ELR (cell line): ENCODE measurements at places on chromosomes 1 and 21.

DNA sequence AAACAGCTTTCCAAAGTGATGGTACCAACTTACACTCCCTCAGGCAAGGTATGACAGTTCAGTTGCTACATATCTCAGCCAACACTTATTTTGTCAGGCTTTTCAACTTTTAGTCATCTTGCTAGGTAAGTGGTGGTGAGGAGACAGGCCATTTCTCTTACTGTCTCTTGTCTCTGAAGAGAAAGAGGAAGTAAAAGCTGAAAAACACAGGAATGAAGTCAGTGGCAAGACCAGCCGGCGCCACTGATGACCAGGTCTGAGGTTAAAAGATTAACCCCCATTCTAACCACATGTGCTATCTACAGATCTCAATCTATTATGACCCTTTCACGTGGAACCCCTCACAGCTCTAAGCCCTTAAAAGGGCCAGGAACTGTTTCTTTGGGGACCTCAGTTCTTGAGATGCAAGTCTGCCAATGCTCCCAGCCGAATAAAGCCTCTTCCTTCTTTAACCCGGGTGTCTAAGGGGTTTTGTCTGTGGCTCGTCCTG is 4.2 kb downstream of the ADCY10 start:
- DNase-seq, result no peak

DNA sequence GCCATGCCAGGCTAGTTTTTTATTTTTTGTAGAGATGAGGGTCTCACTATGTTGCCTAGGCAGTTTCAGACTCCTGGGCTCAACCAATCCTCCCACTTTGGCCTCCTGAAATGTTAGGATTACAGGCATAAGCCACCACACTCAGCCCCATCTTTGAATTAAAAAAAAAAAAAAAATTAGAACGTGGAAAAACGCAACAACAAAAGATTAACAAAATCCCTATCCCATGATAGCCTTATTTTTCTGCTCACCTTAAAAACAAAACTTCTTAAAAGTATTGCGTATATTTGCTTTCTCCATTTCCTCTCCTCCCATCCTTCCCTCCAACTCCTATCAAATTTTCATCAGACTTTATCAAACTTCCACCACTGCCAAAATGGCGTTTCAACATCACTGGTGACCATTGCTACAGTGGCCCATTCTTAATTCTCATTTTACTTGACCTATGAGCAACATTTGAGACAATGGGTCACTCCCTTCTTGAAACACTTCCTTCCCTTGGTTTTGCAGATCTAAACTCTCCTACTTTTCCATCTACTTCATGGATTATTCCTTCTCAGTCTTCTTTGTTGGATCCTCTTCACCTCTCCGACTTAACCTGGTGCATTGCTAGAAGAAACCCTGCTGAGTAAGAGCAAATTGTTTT is 579 bp upstream of the ZNF684 start:
- peak; percentile 32 for DNase-seq

- DNase-seq, result no peak
These were observed 11.2 kb upstream of the TRIM33 start for GRCh38 chr1:114522264-114522575.

- DNase-seq, result no peak
These were observed 105.7 kb downstream of the C1orf21 start for GRCh38 chr1:184492536-184492935.

DNA sequence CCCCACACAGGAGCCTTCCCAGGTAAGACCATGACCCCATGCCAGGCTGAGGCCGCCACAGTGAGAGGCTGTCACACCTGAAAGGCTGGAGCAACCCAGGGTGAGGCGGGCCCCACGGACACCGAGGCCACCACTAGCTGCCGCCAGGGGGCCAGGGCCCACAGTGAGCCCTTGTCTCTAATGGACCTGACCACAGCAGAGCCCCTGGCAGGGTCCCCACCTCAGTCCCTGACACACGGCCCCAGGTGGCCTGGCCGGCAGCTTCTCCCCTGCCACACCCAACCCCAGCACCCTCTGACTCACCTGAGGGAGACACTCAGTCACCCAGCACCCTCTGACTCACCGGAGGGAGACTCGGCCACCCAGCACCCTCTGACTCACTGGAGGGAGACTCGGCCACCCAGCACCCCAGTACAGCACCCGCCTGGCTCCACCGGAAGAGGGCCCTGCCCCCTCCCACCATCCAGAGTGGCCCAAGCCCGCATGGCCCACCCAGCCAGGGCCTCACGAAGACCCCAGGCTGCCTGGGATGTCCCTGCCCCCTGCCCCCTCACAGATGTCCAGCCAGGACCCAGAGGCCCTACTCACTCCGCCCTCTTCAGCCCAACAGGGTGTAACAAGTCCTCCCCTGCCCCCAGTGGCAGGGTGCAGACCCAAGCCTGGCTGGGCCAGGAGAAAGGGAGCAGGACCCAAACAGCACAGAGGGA is 4.4 kb downstream of the DVL1 start:
- peak; percentile 97 for DNase-seq

GRCh38 chr21:36917471-36918158 is 48.9 kb downstream of the HLCS start:
- DNase-seq, result peak; percentile 64

DNA sequence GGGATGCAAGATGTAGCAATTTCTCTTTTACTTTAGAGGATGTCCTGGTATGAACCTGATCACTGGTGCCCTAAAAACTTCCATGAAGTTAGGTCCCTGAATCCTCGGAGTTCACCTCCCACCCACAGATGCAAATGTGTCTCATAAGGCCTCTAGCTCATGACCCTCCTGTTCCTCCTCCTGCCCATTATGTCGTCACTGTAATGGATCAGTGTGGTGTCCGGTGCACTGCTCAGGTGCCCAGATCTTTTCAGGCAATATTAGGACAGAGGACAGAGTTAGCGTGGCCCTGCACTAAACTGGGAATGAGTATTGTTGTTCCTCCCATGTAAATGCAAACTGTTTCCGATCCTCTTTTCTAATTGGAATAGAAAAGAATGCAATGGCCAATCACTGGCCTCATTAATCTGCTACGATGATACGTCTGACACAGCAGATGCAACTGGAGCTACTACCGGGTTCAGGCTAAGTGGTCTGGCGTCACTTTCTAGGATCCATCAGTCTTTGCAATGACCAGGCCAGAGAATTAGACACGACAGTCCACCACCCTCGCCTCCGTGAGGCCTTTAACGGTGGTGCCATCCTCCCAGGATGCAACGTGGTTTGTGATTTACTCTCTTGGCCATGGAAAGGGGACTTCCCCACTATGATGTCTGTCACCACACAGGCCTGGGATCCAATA is 3.4 kb upstream of the COL6A2 start:
- DNase-seq, result no peak

DNA sequence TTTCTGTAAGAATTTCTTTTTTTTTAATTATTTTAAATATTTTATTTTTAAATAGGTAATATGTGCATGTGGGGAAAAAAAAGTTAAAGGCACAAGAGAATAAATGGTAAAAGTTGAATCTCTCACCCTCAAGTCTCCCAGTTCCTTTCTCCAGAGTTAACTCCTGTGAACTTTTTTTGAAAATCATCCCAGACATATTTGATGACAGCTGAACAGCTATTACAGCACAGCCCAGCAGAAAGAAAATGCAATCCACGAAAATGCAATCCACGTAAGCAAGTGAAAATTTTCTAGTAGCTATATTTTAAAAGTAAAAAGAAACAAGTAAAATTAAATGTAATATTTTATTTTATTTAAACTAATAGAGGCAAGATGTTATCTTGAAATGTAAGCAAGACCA is 310.0 kb upstream of the RUNX1 start:
- no peak for DNase-seq
